ENCODE measurements at places on chromosomes 4 and X.

DNA sequence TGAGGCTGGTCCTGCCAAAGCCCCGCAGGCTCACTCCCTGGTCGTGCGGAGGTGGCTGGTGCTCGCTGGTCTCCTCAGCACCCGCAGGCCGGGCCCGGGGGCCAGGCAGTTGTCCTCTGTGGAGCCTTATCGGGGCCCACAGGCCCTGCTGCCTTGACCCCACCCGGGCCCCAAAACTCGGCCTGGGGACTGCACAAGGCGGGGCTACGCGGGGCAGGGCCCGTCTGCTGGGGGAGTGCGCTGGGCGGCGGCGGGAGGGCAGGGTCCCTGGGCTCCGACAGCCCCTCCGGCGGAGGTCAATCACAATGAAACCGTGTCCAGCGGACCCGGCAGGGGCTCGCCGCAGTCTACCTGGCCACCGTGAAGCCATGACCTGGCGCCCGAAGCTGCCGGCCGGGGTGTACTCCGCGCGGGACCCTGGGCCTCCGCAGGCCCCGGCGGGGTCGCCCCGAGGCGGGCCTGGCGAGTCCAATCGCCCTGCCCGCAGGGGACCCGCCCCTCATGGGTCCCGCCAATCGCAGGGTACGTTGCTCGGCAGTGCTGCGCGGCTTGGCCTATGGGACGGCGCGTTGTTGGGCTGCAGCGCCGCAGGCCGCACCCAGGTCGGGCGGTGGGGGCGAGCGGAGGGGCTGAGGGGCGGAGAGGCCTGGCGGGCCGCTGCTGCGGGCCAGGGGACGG, at the start of gene ADD1:
Gene ADD1 (plus strand): TSS at position 582 of the 678 bp plus-strand sequence. CDS start 32,072 bp downstream, outside the sequence.
- DNase-seq, result peak; percentile 94

DNA sequence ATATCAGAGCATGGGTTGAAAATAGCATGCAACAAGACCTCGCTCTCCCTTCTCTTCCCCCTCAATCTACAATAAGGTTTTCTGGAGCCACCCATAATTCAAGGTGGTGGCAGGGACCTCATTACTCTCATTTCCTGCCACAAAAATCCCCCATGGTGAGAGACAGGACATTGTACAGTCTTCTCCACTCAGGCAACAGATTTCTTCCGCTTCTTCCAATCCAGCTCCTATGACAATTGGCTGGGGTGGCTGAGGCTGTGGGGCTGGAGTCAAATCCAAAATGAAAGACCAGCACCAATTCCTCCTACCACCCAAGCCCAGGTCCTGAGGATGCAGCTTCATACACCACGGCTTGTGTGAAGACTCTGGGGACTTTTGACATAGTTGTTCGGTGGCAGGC, 40.3 kb upstream of the NKRF start:
- DNase-seq, result no peak

DNA sequence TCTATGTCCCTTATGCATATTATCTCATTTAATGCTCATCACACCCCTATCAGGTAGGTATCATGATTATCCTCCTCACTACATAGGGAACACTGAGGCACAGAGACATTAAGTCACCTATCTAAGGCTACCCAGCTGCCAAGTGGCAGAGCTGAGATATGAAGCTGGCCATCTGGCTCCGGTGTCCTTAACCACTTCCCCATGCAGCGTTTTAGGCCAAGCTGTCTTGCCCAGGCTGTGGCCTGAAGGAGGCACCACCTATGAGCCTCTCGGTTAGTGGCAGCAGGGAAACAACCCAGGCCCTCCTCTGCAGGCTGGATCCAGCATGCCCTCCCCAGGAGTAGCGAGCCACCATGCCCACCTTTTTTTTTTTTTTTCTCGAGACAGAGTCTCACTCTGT, 16.3 kb downstream of the PJA1 start:
- no peak for DNase-seq

GRCh38 chr4:187569871-187570270, 425.7 kb upstream of the ZFP42 start:
- DNase-seq, result no peak

- DNase-seq, result no peak
Measured at GRCh38 chrX:50483283-50483682, 12.7 kb upstream of the DGKK start.

DNA sequence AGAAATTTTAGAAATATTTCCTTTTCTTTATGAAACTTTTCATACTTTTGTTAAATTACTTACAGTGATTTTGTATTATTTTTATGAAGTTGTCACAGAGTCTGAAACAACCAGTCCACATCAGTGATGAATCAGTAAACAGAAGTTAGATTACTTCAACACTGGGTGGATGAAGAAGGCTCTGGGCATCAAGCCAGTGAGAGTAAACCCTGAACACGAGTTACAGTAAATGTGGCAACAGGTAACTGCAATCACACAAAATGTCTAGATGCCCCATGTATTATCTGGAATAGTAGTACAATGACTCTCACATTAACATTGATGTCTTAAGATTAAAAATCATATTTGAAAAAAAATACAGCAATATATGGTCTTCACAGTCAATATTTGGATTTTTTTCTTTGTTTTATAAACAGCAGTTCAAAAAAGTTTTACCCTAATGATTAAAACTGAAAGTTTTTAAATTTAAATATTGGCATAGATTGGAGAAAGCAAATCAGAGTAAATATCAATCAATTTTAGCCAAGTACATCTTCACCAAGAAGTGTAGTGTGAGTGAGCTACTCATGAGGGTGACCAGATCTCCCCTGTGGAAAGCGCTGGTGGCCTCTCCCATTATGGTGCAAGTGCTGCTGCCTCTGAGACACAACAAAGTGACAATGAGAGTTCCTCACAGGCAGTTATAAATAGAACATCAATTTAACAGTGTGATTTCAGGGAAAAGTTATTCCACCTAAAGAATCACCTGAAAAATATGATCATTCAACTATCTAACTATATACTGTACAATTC, 63.2 kb upstream of the UGT2B7 start:
- no peak for DNase-seq

DNA sequence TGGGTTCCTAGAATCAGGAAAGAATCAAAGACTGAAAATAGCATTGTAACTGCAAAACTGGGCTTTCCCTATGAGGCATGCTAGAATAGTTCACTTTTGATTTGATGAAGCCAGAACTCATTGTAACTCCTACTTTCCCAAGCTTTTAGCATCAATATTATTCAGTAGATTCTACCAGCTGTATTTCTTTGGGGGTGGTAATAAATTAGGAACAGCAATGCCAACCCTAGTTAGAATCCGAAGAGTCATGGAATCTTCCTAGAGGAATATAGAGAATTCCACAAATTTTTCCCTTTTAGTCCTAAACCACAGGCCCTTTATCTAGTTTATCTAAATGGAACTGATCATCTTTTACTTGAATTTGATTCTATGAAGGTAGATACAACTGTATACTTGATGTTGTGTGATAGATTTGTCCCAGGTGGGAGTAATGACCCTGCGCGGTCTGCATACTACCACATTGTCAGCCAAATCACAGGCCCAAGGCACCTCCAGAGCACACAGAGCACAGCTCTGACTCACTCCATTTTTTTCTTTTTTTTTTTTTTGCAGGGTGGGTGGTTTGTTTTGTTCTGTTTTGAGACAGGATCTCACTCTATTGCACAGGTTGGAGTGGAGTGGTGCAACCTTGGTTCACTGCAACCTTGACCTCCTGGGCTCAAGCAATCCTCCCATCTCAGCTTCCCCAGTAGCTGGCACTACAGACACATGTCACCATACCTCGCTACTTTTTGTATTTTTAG, 66.6 kb downstream of the EDNRA start:
- no peak for DNase-seq

GRCh38 chr4:137749466-137749865, 217.2 kb upstream of the PCDH18 start:
- no peak for DNase-seq

DNA sequence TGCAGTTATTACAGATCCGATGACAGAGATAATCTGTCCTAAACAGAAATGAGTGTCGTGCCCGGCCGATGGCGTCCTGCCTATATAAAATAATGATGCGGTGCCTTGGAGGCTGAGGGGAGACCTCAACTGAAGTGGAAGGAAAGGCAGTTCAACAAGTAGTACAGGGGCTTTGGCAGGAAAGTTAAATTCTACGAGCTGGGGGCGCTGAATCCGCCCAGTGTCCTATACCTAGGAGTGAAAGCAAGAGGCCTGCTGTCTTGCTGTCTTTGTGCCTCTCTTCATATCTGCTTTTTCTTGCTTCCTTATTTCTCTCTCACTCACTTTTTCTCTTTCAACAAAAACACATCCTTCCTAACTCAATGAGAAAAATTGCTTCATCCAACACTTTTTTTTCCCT, 82.2 kb upstream of the PRPS2 start:
- DNase-seq, result no peak

- no peak for DNase-seq
Measured at GRCh38 chrX:37782359-37782758, 2.5 kb downstream of the CYBB start.

- no peak for DNase-seq
Measured at GRCh38 chr4:107666134-107666533, 53.9 kb downstream of the PAPSS1 start.

DNA sequence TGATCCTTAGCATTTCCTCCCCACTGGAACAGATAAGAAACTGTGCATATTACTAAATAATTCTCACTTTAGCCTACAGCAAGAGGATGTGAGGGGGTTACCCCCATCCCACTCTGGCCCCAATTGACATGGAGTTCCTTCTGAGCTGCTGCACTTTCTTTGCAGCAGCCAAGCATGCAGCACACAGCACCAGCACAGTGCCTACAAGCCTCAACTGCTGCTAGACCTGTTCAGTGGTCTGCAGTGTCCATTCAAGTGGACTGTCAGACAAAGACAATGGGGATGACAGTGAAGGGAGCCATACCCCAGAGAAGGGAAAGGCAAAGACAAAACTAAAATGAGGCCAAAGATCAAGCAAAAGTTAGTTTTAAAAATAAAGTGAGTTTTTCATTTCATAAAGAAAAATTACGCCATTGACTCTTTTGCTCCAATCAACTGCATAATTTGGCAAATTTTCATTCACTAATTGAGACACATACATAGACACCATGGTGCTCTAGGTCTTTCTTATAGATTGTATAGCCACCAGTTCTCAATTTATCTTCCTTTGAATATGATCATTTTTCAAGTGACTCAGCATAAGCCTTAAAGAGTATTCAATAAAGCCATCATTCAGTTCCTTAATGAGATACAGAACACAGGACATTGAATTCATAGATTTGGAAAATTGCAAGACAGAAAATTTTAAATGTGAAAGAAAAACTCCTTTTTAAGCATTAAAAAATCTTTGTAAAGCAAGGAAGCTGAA, 410.6 kb downstream of the HNRNPD start:
- DNase-seq, result no peak

- no peak for DNase-seq
Measured at GRCh38 chrX:68584221-68584620, 63.2 kb upstream of the STARD8 start.

DNA sequence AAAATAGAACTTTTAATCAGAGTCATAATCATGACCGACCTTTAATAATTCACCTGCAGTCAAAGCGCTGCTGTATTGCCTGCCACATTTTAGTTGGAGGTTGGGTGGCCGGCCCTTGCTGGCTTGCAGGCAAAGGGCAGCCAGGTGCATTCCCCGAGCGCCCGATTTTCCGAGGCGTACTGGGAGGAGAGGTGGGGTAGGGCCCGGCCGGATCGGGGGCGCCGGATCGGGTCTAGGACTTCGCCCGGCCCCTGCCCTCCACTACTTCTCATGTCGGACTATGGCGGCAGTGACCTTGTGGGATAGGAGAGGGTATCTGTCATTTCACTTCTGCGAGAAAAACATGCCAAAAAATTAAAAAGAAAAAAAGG, 2.5 kb upstream of the RS1 start:
- DNase-seq, result peak; percentile 34

DNA sequence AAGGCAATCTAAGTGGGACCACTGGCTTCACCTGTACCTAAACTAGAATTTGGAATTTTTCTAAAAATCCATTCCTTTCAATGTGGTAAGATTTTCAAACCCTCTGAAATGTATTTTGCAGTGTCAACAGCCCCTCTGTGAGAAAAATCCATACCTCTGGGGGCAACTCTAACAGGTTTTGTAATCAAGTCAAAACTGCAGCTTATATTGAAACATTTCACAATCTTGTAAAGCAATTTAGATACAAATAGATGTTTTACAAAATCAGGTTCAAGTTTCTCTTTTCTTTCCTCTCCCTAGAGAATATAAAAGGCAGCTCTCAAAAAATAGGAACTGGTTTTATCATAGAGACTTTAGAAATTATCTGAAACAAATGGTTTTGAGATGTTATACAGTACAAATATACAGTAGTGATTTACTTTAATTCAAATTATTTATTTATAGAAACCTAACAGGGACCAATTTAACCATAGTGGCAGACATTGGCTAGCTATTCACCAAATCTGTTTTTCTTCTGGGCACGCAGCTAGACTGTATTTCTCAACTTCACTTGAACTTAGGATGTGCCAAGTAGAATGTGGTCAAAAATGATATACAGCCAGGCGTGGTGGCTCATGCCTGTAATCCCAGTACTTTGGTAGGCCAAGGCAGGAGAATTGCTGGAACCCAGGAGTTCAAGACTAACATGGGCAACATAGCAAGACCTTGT, 36.3 kb upstream of the SPINK2 start:
- no peak for DNase-seq

GRCh38 chr4:40763228-40763716, 13.5 kb downstream of the NSUN7 start:
- DNase-seq, result no peak

DNA sequence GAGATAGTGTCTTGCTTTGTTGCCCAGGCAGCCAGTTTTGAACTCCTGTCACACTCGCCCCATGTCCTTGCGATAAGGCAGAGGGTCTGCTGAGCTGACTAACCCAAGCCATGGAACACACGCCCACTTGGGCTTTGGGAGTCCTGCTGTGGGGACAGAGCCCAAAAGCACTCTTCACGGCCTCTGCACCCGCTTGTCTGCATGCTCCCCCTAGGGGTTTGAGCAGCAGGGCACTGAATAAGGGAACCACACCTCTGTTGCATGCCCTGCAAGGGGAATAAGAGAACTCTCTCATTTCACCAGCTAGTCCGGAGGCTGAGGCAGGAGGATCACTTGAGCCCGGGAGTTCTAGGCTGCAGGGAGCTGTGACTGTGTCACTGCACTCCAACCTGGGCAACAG, 166.0 kb downstream of the STAG2 start:
- DNase-seq, result no peak

GRCh38 chr4:48047421-48047844, 30.9 kb downstream of the NIPAL1 start:
- DNase-seq, result no peak

GRCh38 chr4:24070117-24070516, 180.3 kb upstream of the PPARGC1A start:
- no peak for DNase-seq

GRCh38 chr4:184529283-184529682, 54.9 kb upstream of the IRF2 start:
- no peak for DNase-seq

DNA sequence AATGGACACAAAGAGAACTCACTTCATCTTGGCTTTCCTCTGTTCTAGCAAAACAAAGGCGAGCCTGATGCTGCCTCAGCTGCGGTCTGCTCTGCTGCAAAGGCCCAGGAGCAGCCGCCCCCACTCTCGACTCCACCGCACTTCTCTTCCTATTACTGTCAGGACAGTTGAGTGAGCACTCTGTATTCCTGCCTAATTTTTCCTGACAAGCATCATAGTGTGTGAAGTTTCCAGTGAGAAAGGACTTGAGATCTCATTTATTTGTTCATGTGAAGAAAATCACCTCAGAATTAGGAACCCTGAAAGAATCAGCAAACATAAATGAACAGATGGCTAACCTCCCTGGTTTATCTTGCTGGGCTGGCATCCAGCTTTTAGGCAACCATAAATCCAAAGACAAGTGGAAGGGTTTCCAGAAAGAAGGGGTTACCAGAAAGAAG, 15.6 kb downstream of the SCARB2 start:
- peak; percentile 65 for DNase-seq

Data from left ventricle myocardium superior (tissue), 1 donor.